Forelimb muscle (tissue), 1 donor: ENCODE measurements at places on chromosomes 5 and 9.

- DNase-seq: no peak
These were observed 283.0 kb upstream of the PCSK5 start for GRCh38 chr9:75607521-75607920.

GRCh38 chr5:173175523-173175922 lies 31.2 kb downstream of the BNIP1 start:
- DNase-seq: no peak

DNA sequence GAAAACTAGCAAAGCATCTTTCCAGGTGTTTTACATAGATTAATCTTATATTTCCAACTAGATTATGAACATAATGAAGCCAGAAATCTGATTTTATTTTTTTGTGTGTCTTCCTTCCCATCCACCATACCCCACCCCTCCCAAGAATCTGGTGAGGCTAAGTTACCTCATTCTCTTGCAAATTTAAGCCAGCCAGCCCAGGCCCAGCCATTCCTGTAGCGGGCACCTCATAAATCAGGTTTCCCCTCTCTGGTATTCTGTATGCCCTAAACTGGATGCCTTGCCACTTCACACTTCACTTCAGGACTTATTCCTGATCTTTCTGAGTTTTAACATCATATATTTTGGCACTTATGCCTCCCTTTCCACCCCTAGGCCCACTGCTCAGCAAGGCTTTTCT lies 21.8 kb downstream of the C9 start:
- DNase-seq: no peak

DNA sequence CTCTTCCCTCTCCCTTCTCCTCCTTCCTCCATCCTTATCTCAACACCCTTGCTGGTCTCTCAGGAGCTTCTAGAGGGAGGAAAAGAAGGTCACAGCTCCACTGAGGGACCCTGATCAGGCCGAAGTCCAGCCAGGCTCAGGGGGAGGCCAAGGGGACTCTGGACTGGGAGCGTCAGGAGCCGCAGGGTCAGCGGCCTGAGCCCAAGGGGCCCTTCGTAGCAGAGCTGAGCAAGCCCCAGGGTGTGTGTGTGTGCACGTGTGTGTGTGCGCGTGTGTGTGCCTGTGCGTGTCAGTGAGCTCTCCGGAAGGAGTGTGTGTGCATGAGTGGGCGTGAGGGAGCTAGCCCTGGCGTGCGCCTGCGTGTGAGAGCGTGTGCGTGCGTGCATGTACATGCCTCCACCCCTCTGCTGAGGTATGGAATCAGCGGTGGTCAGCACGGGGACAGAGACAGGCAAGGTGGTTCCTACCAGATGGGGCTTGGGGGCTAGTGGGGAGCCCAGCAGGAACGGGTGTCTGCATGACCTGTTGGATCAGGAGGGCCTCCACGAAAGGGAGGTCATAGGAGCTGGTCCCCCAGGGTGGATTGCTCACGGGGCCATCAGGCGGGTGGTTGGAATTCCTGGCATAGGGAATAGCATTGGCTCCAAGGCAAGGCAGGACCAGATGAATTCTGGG lies 10.0 kb upstream of the AGPAT2 start:
- no peak for DNase-seq

GRCh38 chr9:126564716-126565115 lies 49.0 kb upstream of the LMX1B start:
- no peak for DNase-seq

GRCh38 chr9:127107171-127107928 lies 15.1 kb downstream of the ANGPTL2 start:
- DNase-seq: no peak

DNA sequence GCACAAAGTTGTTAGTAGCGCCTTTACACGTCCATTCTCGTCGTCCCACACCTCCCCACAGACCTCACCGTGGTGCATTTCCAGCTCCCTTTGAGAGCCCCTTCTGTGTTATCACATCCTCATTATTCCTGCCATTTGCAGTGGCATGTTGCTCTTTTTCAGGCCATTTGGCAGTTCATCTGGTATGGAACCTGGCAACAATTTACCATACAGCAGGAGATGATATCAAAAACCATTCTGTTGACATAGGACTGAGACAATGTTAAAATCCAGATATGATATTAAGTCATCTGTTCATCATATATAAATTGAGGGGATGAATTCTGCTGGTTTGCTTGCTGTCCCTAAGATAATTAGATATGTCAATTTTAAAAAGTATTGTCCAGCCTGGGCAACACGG lies 83.0 kb downstream of the TMEM174 start:
- no peak for DNase-seq

GRCh38 chr5:64594601-64595000 lies 88.8 kb downstream of the RGS7BP start:
- DNase-seq: no peak

DNA sequence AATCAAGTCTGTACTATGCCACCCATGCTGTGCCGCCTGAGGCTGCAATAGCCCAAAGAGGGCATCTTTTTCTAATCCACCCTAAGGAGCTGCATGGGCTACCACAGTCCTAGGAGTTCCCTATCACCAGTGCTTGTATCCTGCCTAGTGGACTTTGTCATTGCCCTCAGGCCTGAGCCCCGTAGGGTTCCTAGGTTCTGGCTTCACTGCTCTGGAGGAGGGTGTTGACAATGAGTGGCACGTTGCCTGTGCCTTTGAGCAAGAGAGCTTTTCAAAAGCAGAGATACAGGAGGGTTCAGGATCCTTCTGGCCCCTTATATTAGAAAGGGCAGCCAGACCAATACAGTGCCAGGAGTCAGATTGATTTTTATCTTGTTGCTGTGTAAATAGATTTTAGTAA lies 93.0 kb downstream of the PRDM6 start:
- no peak for DNase-seq

DNA sequence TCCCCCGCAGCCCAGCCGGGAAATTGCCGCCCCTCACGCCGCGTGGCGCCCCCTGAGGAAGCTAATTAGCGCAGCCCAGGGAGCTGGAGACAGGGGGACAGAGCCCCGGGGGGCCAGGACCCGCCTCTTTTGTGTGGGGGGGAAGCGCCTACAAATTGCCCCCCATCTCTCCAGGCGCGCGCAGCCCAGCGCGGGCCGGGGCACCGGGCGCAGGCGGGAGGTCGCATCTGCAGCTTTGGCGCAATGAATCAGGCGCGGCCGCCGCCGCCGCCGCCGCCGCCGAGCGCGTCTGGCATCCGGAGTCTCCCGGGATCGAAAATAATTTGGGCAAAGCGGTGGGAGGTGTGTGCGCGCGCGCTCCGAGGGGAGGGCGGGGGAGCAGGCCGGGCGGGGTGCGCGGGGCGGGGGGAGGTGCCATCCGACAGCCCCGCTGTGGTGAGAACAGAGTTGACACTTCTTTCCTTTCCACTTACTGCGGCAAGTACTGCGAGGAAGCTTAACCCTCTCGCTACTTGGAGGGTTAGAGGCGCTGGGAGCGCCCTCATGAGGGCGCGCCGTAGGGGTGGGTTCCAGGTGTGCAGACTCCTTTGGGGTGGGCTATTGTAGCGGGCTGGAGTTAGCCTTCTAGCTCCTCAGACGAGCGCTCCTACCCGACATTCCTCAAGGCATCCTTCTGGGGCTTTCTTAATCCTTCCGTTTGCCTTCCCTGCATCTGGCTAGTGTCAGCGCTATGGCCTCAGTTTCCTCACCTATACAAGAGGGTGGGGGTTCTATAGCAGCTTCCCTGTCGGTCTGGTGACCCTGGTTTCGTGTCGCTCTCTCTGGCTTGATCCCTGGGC lies 63.1 kb downstream of the CXXC5 start:
- DNase-seq: no peak

DNA sequence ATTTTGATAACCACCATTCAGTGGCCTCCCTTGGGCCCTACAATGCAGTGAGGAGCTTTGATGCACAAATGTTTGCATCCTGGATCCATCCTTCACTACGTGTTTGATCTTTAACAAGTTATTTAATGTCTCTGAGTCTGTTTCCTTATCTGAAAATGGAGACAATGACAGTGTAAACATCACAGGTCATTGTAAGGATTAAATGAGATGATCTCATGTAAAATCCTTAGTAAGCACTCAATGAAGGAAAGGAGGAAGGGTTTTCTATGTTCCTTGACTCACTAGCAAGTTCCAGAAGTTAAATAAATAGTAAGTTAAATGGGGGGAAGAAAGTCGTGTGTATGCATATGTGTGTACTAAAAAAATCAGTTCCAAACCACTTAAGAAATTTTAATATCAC lies 9.8 kb upstream of the SLC36A3 start:
- DNase-seq: no peak

DNA sequence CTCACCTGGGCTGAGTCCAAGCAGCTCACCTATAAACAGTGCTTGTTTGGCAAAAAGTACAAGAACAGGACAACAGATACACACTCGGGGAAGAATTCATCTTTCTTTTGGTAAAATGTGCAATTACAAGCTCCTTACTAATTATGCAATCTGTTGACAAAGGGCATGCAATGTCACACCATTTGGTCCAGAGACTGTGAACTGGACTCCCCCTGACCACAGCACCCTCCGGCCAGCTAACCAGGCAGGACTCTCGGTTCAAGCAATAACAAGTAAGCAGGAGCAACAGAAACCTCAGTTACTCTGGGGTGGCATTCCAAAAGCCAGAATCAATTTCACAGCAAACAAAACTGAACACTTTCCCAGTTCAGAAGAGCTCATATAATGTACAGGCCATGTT lies 113.8 kb downstream of the GNAQ start:
- no peak for DNase-seq

GRCh38 chr9:75087289-75087823 lies 599 bp downstream of the NMRK1 start:
- DNase-seq: no peak

- DNase-seq: no peak
These were observed 27.3 kb downstream of the CFAP90 start for GRCh38 chr5:7823594-7823993.

DNA sequence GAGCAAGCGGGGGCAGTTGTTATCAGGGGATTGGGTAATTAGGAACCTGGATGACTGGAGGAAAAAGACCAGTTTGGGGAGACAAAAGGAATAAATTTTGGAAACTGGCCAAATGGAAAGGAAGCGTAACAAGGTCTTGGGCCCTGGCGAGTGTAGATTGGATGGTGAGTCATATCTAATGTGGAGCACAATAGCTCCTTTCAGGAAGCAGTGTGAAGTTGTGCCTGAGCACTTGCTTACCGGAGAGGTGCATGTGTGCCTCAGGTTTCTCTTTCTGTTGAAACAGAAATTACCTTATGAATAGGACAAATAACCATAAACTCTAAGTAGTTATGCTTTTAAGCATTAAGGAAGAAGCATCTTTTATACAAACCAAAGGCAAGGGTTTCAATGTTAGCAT lies 176.4 kb downstream of the KIF4B start:
- DNase-seq: no peak

GRCh38 chr9:126275386-126276001 lies 51.1 kb upstream of the MVB12B start:
- no peak for DNase-seq

DNA sequence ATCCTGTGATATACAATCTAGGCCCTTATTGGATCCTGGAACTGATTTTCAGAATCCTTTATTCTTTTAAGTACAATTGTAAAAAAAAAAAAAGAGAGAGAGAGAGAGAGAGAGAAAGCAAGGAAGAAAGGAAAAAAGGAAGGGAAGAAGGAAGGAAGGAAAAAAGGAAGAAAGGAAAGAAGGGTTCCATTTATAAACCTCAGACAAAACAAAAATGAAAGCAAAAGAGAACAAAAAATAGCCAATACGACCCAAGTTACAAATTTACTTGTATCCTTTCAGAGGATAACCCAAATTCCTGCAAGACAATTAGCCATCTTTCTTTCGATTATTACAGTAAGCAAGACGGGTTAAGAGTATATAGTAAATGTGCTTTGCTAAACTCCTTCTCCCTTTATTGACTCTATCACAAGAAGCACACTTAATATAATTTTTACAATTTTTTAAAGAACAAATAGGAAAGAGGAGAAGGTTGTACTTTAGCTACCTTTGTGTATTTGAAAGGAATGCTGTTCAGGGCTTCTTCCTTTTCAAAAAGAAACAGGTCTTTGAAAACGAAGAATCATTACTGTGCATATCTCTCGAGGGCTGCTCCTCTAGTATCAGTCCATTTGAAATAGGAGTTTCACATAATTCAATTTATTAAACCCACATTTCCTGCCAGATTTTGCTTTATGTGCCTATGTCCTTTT lies 543.3 kb downstream of the RAB3C start:
- no peak for DNase-seq

DNA sequence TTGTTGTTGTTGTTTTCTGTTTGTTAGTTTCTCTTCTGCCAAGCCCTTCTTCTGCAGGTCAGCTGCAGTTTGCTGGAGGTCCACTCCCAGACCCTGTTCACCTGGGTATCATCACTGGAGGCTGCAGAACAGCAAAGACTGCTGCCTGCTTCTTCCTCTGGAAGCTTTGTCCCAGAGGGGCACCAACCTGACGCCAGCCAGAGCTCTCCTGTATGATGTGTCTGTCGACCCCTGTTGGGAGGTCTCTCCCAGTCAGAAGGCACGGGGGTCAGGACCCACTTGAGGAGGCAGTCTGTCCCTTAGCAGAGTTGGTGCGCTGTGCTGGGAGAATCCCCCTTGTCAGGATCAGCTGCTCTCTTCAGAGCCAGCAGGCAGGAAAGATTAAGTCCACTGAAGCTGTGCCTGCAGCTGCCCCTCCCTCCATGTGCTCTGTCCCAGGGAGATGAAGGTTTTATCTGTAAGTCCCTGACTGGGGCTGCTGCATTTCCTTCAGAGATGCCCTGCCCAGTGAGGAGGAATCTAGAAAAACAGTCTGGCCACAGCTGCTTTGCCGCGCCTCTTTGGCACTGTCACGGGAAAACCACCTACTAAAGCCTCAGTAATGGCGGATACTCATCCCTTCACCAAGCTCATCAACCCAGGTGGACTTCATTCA lies 299.2 kb downstream of the EDIL3 start:
- no peak for DNase-seq

GRCh38 chr5:66639037-66639436 lies 42.8 kb downstream of the MAST4 start:
- no peak for DNase-seq

- DNase-seq: no peak
These were observed 193.7 kb downstream of the TSSK1B start for GRCh38 chr5:113240951-113241726.

DNA sequence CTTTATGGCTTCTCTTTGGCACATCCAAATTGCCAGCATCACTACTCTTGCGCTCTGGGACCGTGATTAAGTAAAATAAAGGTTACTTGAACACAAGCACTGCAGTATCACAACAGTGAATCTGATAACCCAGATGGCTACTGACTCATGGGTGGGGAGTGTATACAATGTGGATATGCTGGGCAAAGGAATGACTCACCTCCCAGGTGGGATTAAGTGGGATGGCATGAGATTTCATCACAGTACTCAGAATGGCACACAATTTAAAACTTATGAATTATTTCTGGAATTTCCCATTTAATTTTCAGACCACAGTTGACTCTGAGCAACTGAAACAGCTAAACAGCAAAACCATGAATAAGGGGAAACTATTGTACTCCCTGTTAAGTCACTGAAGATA lies 4.3 kb downstream of the GFM2 start:
- no peak for DNase-seq

- DNase-seq: no peak
These were observed 34.8 kb upstream of the TTC23L start for GRCh38 chr5:34803974-34804732.

DNA sequence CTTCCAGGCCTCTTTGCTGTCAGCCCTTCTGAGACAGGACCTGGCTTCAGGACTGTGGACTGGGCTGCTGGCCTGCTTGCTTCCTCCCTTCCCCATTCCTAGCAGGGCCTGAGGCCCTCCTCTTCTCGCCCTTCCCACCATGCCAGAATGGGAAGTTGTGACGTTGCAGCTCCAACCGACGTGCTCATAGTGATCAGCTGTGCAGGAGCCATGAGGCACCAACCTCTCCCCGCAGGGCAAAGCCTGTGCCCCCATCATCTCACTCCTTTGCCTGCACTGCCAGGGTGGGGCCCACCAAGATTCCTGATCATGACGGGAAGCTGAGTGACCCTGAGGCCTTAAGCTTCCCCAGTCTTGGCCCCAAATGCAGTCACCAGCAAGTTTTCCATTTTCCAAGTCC lies 45.1 kb upstream of the GARNL3 start:
- DNase-seq: no peak
